Aorta (tissue), 5 donors: ENCODE measurements at places on chromosomes 16 and 17.

GRCh38 chr16:30551781-30552180 lies 6.4 kb downstream of the ZNF764 start:
- DNase-seq = no peak

- DNase-seq = no peak
Observed at GRCh38 chr17:29821897-29822296, 108.1 kb downstream of the SSH2 start.

- no peak for DNase-seq
Observed at GRCh38 chr17:7711051-7711755, 6.2 kb downstream of the EFNB3 start.

- no peak for DNase-seq
Observed at GRCh38 chr17:27581016-27581415, 50.0 kb upstream of the LGALS9 start.

DNA sequence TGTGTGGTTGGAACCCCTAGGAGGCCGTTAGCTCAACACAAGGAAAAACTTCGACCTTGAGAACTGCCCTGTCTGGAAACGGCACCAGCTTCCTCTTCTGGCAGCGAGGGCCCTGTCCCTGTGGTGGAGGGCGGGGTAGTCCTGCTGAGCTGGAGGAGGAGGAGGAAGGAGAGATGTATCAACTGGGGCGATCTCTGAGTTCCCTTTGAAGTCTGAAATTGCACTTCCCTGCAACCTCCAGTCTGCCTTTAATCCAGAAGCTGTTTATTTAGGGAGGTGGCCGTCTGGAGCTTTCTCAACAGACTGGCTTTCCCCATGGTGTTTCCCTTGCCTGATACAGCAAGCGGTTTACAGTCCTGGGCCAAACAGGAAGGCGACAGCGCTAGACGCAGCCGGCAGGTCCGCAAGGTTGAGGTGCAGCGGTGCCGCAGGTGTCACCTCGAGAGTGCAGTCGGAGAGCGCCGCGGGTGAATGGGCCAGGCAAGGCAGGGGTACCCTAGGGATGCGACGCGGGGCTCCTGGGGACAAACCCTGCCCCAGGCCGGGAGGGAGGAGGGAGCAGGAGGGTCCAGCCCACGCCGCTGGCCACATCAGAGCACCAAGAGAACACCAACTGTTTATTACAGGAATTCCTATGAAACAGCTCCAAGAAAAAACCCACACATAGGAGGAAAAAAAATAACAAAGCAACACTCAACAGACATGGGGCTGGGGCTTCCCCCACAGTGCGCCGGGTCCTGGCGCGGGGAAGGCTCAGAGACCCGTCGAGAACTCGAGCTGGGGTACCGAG lies 11.4 kb upstream of the MRPS23 start:
- peak; percentile 81 for DNase-seq

DNA sequence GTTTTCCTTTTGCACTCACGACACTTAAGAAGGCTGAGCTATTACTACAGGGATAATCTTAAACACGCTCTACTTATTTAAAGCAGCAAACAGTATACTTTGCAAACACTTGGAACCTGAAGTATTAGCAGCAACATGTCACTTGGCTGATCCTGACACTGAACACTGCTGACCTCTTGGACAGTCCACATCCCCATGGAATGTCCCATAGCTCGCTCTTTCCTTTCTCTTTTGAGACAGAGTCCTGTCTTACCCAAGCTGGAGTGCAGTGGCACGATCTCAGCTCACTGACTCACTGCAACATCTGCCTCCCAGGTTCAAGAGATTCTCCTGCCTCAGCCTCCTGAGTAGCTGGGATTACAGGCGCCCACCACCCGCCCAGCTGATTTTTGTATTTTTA lies 26.4 kb downstream of the SMYD4 start:
- no peak for DNase-seq

DNA sequence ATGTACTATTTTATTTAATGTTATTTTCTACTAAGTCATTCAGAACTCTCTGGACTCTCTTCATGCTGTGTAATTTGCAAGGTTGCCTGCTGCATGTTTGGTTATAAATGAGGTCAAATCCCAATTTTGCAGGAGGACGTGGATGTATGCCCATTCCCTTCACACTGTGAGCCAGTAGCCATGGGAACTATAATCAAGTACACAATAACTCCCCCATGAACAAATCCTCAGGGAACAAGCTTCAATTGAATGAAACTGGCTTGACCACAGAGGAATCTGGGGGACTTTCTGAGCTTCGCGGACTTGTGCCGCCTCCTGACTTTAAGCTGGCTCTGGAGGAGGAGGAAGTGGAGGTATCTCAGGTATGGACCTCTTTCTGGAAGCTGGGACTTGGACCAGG lies 14.6 kb upstream of the KCTD13 start:
- DNase-seq = no peak

DNA sequence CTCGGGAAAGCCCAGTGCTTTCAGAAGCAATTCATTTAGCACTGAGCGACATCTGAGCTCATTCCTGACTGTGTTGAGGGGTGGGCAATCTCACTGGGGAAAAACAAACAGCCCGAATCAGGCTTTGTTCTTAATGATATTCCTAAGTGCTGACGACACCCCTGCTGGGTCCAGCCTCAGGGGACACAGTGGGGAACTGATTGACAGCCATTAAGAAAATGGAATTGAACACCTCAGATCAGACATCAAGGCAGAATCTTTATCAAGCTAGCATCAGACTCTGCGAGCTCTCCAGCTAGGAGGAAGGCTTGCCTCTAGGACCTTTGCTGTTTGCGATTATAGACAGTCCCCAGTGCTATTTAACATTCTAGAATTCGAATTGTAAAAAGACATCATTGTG lies 22.5 kb upstream of the LYRM9 start:
- no peak for DNase-seq

DNA sequence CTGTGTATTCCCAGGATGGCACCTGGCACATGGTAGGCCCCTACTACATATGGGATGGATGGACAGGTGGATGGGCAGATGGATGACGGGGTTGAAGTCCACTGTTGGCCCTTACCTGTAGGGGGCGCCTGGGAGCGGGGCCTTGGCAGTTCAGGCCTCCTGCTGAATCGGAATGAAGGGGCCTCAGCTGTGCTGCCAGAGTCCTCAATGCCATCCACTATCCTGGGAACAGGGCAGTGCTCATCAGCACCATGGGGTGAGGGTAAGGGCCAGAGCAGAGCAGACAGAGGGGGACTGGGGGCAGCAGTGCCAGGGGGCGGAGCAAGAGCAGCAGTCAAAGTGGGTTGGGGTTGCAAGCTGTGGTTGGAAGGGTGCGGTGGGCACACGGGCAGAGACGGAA lies 8.3 kb upstream of the RAB5C start:
- DNase-seq = no peak

DNA sequence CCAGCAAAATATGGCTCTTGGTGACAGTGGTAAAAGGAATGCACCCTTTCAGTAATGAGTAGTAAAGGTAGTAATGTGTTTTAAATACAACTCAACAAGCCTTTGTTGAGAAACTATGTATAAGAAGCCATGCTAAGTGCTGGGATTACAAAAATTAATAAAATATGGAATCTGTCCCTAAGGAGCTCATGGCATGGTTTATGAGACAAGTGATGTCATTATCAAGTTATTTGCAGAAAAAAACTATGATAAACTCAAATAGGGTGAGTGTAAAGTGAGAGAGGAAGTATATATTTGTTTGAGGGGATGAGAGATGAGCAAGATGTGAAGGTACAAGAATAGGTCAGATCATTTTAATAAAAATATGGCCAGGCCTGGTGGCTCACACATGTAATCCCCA lies 76.9 kb downstream of the NF1 start:
- no peak for DNase-seq

GRCh38 chr17:21816592-21817567 lies 124.6 kb downstream of the KCNJ18 start:
- peak; percentile 63 for DNase-seq

DNA sequence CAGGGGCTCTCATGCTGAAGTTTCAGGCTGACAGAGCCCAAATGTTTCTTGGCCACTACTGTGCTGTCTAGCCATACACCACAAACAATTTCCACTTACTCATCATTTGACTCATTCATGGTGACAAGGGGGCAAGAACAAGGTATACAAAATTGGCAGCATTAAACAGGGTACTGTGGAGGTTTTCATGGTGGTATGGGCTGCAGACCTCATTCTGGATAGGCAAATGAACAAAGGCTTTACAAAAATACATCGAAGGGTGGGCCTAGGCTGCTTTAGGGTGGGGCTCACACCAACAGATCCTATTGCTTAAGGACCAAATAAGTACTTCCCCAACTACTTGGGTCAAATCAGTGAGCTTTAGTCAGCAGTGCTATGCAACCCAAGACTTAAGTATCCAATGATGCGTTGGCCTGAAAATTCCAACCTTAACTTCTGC lies 53.0 kb downstream of the N4BP1 start:
- no peak for DNase-seq

GRCh38 chr17:47207143-47208067 lies 1.7 kb upstream of the MYL4 start:
- DNase-seq = no peak
